ENCODE measurements at places on chromosomes 16 and 17.

DNA sequence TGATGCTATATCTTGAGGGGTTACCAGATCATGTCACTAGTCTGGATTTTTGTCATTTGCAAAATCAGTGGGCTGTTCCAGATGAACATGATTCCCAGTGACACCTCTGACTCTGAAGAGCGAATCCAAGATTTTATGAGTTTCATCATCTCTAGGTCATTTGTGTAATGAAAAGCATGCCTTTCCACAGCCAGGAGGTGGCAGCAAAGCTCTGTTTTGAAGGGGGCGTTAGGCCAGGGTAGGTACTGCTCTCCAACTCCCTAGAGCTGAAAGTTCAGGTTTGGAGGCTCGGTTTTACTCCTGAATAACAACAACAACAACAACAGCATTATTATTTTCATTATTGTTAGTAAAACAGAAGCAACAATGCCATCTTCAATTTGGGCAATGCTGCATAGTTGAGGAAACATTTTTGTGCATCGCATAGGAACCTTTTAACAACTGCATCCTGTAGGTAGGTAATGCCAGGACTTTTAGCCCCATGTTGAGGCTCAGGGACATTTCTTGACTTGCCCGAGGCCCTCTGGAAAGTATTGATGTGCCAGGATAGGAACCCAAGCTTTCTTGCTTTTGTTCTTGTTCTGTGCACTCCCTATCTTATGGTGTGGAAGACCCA lies 77.0 kb downstream of the MYH13 start:
- peak; percentile 75 for DNase-seq

GRCh38 chr17:285751-286422 lies 66.7 kb downstream of the RPH3AL start:
- DNase-seq: no peak

DNA sequence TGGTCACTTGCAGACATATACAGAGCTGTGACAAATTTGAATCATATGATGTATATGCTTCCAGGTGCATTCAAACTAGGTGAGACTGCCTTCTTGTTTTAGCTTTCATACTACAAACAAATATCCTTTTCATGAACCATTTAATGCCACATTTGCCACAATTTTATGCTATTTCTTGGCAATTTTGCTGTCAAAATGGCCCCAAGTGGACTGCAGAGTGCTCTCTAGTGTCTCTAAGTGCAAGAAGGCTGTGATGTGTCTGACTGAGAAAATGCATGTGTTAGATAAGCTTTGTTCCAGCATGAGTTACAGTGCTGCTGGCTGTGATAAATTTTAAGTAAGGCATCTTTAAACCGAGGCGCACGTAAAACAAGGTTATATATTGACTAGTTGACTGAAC lies 38.3 kb downstream of the CDH13 start:
- DNase-seq: no peak

DNA sequence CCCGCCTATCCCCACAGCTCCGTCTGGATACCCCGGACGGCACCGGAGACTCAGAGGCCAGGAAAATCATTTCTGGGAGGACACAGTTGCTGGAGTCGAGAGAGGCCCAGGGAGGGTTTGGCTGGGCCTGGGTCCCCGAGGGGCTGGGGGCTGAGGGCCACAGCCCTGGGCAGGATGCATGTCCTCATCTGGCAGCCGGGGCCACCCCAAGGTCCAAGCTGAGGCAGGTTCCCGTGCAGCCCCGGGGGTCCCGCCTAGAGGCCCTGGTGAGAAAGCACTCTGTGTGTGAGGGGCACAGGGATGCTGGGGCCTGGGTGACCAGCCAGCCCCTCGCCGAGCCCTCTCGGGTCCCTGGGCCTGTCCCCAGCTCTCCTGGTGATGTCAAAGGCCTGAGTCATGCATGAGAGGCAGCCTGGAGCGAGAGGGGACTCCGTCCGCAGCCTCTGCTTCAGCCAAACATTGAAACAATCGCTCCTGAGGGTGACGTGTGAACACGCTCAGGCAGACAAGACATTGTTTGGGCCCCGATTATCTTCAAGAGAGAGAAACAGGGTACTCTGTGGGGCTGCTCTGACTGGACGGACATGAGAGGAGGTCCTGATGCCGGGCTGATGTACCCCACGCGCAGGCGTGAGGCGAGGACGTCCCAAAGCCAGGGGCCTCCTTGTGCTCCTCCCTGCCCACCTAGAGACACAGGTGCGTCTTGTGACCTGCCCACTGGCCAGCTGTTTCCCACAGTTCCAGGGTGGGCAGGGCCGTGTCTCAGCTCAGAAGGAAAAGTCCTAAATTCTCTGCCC lies 25.8 kb upstream of the C1QTNF8 start:
- DNase-seq: no peak

DNA sequence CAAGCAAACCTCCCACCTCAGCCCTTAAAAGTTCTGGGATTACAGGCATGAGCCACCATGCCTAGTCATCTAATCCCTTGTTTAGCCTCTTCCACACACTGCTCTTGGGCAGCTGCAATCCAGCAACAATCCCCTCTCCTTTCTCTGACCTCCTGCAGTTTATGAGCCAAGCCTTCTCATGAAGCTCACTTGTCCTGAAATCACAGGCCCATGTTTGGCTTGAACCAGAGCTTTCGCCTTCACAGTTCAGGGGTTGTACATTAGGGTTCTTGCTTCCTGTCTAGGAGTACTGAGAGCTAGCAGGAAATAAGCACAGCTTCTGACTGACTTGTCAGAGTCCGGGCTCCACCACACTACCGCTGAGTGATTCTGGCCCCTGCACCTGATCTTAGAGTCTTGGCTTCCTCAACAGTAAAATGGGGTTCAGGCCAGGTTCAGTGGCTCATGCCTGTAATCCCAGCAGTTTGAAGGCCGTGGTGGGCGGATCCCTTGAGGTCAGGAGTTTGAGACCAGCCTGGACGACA lies 16.3 kb downstream of the ERAL1 start:
- DNase-seq: no peak

DNA sequence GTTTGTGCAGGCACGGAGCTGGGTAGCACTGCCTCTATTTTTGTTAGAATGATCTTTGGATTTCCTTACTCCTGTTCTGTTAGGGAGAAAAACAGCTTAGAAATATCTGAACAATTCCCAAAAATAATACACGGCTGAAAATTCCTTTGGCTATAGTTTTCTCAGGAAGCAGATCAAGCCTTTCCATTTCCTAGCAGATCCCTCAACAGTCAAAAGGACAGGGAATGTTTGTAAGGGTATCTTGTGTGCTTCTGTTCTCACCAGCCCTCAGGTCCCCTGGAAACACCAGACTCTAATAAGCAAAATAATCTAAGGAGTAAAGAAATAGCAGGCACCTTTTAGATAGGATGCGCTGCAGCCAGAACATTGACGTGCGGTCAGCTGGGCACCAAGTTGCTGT lies 30.5 kb upstream of the WSB1 start:
- DNase-seq: no peak

DNA sequence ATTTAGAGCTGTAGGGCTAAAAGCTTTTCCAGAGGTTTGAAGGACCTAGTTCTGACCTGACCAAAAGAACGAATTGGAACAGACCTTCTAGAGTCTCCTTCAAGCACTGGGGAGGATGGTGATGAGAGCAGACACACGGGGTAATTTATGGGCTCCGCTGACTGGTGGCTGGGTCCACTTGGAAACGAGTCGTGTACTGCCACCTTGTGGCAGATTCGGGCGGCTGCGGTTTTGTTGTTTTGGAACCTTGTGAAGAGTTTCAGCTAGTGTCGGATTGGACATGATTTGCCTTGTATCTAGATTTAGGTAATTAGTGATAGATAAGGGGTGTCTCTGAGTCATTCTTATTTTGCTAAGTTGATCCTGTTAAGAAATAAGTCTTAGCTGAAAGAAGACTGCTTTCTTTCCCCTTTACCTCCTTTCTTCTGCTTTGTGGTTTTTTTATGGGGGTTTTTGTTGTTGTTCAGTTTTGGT lies 98.9 kb downstream of the AATF start:
- peak; percentile 84 for DNase-seq

- DNase-seq: no peak
These were observed 10.0 kb downstream of the C16orf96 start for GRCh38 chr16:4566144-4566543.

GRCh38 chr16:47712276-47713224 lies 251.4 kb downstream of the PHKB start:
- no peak for DNase-seq

DNA sequence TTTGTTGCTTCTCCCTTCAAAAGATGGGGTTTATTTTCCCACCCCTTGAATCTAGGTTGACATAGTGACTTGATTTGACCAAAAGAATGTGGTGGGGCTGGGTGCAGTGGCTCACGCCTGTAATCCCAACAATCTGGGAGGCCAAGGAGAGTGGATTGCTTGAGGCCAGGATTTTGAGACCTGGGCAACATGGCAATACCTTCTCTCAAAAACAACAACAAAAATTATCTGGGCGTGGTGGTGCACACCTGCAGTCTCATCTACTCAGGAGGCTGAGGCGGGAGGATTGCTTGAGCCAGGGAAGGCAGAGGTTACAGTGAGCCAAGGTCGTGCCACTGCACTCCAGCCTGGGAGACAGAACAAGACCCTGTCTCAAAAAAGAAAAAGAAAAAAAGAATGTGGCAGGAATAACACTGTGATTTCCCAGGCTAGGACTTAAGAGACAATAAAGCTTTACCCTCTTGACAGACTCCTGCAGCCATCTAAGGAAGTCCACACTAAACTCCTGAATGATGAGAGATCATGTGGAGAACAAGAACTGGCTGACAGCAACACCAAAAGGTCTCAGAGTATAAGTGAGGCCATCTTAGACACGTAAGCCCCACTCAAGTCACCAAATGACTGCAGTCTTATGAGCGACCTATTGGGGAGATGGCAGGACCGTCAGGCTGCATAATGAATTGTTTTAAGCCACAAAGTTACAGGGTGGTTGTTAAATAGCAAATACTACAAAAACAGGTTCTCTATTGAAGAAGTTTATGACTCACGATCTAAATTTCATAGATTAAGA lies 37.0 kb downstream of the FBXL20 start:
- no peak for DNase-seq

DNA sequence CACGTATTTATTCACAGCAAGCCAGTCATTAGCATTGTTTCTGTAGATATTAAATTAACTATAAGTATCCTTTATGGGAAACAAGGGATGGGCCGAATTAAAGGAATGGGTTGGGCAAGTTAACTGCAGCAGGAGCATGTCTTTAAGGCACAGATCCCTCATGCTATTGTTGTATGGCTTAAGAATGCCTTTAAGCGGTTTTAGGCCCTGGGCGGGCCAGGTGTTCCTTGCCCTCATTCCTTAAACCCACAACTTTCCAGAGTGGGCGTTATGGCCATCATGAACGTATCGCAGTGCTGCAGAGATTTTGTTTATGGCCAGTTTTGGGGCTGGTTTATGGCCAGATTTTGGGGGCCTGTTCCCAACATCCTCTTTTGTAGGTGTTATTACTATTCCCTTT lies 9.1 kb downstream of the PHKB start:
- DNase-seq: no peak

DNA sequence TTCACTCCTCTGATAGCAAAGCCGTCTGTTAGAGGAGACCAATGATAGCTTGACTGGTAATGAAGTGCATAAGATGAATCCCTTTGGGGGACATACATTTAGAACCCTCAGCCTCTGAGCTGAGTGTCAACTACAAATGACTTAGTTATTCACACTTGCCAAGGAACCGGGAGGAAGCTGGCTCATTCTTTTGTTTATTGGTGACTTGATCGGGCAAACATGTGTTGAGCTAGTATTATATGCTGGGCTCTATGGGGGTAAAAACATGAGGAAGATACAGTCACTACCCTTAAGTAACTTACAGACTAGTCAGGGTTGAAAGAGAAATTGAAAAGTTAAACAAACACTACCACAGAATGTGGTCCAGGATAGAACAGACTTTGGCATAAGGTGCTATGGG lies 3.0 kb downstream of the CCL16 start:
- DNase-seq: no peak

DNA sequence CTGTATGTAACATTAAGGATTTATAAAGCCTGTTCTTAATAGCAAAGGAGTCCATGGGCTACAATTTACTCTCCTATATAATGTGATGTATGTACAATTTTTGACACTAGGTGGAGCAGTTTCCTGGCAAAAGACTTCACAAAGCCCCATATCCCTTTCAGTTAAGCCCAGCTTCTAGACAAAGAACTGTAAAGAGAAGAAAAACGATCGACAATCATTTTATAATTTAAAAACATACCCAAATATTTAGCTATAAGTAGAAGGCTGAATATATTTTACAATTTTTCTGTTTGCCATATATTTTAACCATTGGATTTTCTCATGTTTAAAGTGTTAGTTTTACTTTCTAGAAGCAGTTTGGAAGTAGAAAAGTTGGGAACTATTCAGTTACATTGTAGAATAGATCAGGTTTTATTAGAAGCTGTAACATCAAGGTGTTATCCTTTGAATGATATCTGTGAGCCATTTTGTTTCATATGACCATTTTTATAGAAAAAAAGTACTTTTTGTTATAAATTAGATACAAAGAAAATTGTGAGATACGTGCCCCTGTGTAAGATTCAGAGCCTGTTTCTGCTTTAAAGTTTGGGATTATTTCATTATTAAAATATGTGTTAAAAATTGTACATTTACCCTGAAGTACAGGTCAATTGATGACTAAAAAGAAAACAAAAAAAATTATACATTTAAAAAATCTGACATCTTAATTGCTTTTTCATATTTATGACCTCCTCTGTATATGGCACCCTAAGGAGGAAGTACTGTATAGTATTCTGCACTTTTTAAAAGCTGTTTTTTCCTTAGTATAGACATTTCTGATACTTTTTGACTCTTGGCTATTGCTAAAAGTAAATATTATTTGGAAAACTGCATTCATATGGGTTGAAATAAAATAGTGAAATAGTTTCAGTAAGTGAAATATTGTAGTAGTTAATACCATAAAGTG lies 46.3 kb downstream of the VMP1 start:
- DNase-seq: peak; percentile 90

- DNase-seq: no peak
These were observed 7.8 kb downstream of the PLXDC1 start for GRCh38 chr17:39143552-39144093.

GRCh38 chr17:37792787-37793186 lies 47.9 kb upstream of the HNF1B start:
- peak; percentile 66 for DNase-seq

- no peak for DNase-seq
These were observed 10.0 kb upstream of the RPL13 start for GRCh38 chr16:89550421-89551007.

DNA sequence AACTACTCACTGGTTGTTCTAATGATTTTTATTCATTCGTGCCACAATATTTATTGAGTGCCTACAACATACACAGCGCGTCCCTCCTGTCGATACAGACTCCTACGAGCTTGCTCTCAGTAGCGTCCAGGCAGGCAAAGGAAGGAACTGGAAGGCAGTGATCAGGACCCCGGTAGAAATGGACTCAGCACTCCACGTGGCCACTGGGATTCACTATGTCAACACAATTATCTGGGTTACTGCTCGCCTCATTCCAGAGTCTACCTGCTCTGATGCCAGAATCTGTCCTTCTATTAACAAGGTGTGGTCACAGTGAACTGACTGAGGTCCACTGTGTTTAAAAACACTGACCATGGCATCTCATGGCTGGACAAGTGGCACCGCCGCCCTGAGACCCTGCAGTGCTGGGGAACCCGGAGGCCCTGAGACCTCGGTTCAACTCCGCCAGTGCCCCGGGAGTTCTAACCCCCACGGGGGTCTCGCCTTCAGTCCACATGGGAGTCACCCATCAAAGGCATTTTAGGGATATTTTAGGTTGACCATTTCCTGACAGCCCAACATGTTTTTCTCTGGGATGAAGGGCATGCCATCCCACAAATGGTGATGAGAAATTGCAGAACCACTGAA lies 71.4 kb downstream of the ZFHX3 start:
- DNase-seq: no peak

- no peak for DNase-seq
These were observed 1.1 kb upstream of the ZNF200 start for GRCh38 chr16:3235856-3236669.

Data from fibroblast of skin of right biceps (primary cell).